ENCODE measurements at places on chromosomes 12 and 14.

- DNase-seq: no peak
Observed at GRCh38 chr14:92630367-92630766, 116.8 kb downstream of the RIN3 start.

DNA sequence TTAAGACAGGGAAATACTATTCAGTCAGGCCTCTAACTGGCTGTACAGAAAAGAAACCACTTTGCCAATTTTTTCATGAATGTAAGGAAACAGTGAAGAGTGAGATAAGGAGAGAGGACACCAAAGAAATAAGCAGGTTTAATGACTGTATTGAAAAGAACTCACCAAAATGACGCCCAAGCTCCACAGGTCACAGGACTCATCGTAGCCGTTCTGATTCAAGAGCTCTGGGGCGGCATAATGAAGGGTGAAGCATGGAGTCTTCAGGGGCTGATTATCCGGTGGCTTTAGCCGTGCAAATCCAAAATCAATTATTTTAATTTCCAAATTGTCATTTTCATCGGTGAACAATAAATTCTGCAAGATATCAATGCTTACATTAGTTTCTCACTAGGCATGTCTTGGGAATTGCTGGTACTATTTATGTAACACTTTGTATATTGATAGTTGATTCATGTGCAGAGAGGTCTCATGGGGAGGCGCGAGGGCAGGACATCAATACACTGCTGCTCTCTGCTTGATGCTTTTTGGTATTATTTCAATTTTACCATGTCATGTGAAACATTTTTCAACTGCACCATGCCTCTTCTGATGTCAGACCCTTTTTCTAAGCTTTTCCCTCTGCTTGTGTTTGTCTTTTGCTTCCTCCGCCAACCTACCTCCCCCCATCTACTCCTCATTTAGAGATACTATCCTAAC lies 74.2 kb upstream of the TTC7B start:
- DNase-seq: no peak

DNA sequence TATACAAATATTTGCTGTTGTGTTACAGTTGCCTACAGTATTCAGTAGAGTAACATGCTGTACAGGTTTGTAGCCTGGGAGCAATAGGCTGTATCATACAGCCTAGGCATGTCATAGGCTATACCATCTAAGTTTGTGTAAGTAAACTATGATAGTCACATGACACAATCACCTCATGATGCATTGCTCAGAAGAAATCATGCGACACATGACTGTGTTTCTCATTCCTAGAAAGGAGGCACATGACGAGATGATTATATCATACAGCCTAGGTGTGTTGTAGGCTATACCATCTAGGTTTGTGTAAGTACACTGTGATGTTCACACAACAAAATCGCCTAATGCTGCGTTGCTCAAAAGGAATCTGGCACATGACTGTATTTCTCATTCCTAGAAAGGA lies 31.9 kb downstream of the NOPCHAP1 start:
- no peak for DNase-seq

- DNase-seq: no peak
Observed at GRCh38 chr12:116861320-116861719, 19.9 kb downstream of the HRK start.

GRCh38 chr12:122473543-122474323 lies 27.0 kb downstream of the ZCCHC8 start:
- no peak for DNase-seq

DNA sequence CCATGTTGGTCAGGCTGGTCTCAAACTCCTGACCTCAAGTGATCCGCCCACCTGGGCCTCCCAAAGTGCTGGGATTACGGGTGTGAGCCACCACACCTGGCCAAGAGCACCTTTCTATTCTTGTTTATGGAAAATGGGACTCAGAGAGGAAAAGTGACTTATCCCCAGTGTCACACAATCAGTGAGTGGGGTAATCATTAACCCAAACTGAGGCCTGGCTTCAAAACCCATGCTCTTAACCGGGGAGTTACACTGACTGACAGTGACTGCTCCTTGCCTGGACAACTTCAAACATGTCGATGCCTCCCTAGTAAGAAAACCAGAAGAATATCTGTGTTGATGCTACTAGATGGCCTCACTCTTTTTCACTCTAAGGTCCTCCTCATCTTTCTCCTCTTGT lies 7.3 kb downstream of the CLEC7A start:
- DNase-seq: no peak

- DNase-seq: no peak
Observed at GRCh38 chr12:116199160-116199706, 78.3 kb downstream of the MED13L start.

DNA sequence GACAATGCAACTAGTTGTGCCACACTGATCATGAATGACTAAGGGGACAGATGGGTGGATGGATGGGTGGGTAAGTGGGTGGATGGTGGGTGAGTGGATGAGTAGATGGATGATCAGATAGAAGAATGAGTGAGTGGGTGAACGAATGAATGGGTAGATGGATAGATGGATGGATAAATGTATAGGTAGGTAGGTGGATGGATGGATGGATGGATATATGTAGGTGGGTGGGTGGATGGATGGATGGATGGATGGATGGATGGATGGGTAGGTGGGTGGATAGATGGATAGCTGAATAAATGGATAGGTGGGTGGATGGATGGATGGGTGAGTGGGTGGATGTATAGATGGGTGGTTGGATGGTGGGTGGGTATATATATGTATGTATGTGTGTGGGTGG lies 348.8 kb upstream of the FKBP4 start:
- no peak for DNase-seq

- no peak for DNase-seq
Observed at GRCh38 chr12:105358789-105359188, 28.3 kb downstream of the C12orf75 start.

GRCh38 chr12:116406529-116406928 lies 129.0 kb upstream of the MED13L start:
- DNase-seq: no peak

DNA sequence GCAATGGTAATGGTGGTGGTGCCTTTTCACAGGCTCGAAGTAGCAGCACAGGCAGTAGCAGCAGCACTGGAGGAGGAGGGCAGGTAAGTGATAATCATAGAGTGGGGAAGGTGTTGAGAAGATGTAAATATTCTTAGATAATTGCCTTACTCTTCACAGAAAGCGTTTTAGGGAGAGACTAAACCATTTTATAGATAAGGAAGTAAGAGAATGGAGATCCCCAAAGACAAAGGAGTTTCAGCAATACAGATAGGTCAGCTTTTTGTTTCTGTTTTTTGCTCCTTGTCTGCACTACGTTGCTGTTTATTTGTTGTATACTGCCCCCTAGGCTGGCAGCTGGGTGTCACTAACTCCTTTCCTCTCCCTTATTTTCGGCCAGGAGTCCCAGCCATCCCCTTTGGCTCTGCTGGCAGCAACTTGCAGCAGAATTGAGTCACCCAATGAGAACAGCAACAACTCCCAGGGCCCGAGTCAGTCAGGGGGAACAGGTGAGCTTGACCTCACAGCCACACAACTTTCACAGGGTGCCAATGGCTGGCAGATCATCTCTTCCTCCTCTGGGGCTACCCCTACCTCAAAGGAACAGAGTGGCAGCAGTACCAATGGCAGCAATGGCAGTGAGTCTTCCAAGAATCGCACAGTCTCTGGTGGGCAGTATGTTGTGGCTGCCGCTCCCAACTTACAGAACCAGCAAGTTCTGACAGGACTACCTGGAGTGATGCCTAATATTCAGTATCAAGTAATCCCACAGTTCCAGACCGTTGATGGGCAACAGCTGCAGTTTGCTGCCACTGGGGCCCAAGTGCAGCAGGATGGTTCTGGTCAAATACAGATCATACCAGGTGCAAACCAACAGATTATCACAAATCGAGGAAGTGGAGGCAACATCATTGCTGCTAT lies 2.0 kb downstream of the SP1 start:
- DNase-seq: no peak

DNA sequence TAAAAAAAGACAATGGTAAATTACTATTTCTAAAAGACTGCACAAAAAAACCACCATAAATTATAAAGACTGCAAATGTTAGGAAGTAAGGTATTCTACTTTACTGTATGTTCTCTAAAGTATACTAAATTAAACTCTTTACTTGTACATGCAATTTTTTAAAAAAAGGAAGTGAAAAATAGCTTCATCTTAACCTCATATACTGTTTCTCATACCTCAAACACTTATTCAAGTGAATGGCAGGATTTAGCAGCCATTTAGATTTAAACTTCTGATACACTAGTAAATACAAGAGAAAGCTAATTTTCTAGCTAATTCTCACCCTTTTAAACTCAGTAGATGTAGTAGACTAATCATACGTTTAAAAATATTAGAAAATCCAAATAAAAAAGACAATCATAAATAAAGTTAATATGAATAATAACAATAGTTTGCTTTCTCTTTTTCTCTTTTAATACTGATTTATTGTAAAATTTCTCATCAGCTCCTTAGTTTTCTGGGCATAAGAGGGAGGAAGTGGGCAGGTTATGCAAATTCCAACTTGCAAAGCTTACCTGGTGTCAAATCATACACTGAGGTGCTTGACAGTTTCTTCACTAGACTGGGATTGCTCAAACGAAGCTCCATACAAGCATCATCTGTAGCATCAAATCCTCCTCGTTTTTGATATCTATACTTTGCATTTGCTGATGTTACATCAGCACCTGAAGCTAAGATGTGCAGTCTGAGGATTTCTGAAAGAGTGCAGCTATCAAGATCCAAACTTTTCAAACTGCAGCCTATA lies 71.0 kb upstream of the CFL2 start:
- DNase-seq: no peak

DNA sequence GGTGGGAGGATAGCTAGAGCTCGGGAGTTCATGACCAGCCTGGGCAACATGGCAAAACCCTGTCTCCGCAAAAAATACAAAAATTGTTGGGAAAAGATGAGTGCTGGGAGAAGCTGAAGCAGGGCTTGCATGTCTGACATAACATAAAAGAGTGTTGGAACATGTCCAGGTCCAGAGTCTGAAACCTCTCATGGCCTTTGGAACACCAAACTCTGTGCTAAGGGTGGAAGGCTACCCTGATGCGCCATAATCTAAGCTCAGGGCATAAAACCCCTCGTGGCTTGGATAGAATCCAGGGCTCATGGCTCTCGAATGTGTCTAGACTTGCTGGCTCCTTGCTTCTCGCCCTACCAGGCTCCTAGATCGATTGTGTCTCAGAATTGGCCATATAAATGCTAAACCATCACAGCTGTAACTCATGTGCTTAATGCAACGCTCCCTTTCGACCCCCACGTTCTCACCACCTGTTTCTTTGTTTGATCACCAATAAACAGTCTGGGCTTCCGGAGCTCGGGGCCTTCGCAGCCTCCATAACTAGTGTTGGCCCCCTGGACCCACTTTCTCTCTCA lies 6.7 kb upstream of the CLEC7A start:
- no peak for DNase-seq

DNA sequence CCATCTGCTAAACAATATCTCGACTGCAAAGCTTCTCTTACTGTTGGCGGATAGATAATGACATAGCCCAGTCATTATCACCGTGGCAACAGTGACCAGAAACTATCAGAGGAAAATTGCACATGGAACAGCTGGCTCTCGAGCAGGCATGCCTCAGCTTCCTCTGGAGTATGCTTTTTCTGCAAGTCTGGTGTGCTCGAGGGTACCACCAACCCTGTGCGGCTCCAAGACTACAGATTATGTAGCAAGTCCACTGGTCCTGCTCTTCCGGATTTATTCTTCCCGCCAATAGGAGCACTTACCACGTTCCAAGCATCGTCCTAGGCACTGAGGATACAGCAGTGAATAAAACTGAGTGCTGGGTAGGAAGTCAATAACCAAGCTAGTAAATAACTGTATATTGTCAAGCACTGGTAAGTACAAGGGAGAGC lies 1.4 kb upstream of the GLRX5 start:
- no peak for DNase-seq

DNA sequence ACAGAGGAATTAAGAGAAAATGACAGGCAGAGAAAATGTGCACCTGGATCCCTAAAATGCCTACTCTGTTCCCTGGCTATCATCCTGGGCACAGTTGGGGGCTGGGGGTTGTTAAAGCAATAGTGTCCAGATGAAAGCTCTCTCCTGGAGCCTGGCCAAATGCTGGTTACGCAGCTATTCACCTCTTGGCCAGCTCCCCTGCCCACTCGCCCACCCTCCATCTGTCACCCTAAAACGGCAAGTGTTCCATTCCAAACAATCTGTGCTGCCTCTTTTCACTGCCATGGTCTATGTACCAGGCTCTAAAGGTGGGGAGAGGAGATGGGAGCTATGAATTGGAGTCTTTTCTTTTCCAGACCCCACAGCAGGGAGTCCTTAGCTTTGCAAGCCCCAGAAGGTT lies 24.7 kb upstream of the NPFF start:
- DNase-seq: no peak

DNA sequence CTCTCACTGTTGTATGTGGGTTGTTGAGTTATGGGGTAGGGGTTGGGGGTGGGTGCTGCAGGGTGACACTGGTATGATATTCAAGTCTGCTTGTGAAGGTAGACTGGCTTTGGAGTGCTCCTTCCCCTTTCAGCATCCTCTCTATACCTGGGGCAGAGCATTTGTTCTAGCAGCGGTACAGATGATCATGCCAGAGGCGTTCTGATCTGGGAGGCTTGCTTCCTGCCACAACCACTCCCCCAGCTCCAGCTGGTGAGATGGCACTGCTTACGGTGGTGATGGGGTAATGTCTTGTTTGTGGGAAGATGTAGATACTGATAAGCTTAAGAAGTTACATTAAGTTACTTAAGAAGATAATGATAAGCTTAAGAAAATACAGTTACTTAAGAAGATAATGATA lies 131.8 kb downstream of the ERC1 start:
- DNase-seq: no peak

GRCh38 chr12:6178981-6179761 lies 21.0 kb upstream of the CD9 start:
- DNase-seq: no peak

GRCh38 chr14:57930241-57930975 lies 64.5 kb upstream of the SLC35F4 start:
- DNase-seq: no peak

- DNase-seq: no peak
Observed at GRCh38 chr12:62254967-62255366, 5.2 kb upstream of the USP15 start.

- DNase-seq: no peak
Observed at GRCh38 chr14:68628605-68629310, 164.1 kb downstream of the ZFP36L1 start.

- no peak for DNase-seq
Observed at GRCh38 chr12:25940886-25941285, 17.6 kb upstream of the RASSF8 start.

- no peak for DNase-seq
Observed at GRCh38 chr12:6430124-6430989, 14.4 kb upstream of the CD27 start.

- DNase-seq: no peak
Observed at GRCh38 chr14:92581206-92581605, 67.6 kb downstream of the RIN3 start.
